Germinal center (tissue), 1 donor: ENCODE measurements at places on chromosomes 1 and 21.
A peak's percentile ranks its signal among the peaks of the same experiment; 100 is the strongest.

DNA sequence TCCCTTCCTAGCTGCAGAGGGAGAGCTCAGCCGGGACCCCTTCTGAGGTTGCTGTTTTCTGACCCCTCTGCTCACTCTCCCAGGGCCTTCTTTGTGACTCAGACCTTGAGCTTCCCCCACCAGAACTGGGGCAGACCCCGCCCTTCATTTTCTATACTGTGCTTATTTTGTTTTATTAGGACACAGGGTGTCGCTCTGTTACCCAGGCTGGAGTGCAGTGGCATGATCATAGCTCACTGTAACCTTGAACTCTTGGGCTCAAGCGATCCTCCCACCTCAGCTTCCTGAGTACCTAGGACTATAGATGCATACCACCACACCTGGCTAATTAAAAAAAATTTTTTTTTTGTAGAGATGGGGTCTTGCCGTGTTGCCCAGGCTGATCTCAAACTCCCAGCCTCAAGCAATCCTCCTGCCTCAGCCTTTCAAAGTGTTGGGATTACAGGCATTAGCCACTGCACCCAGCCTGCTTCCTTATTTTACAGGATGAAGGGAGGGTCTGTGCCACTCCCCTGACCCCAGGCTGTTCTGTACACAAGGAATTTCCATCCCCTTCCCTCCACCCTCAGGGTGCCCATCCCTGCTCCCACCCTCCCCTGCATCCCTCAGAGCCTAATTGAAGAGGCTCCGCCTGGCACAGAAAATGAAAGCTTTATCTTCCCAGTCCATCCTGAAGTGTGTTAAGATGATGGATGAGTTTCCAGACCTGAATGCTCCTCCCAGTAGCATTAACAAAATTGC, 195.2 kb upstream of the POU3F1 start:
- DNase-seq, result no peak

DNA sequence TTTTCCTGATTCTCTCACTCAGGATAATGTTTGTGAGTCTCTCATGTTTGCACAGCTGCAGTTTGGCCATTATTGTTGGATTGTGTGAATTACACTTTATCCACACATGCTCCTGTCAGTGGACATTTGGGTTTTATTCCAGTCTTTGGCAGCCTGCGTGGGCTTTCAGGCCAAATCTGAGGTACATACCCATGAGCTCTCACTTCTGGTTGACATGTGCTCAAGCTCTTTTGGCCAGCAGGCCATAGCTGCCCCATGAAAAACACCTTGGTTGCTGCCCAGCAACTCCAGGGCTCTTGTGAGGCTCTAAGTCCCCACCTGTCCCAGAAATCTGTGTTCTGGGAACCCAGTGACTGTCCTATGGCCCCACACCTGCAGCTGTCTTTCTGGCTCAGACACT, 124.5 kb upstream of the GALNT2 start:
- no peak for DNase-seq

GRCh38 chr1:14880456-14881316, 272.9 kb upstream of the TMEM51 start:
- no peak for DNase-seq

GRCh38 chr1:161350671-161351070, 17.0 kb downstream of the CFAP126 start:
- no peak for DNase-seq

GRCh38 chr1:87202922-87203655, 125.6 kb upstream of the LMO4 start:
- no peak for DNase-seq

DNA sequence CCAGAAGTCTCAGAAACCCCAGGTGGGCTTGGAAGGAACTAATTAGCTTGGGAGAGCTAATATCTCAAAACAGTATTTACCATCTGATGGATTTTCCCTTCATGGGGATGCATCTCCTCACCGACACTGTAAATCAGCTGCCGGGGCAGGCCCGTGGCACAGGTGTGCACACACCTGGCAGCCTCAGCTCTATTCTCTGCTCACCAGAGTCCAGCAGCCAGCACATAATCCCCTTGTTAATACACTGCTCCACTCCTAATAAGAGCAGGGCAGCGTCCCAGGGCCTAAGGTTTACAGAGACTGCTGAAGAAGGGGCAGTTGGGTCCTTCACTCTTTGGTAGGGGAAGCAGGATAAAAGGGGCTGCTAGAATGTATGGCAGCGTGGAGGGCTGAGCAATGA, 200.0 kb downstream of the TOMM20 start:
- no peak for DNase-seq

DNA sequence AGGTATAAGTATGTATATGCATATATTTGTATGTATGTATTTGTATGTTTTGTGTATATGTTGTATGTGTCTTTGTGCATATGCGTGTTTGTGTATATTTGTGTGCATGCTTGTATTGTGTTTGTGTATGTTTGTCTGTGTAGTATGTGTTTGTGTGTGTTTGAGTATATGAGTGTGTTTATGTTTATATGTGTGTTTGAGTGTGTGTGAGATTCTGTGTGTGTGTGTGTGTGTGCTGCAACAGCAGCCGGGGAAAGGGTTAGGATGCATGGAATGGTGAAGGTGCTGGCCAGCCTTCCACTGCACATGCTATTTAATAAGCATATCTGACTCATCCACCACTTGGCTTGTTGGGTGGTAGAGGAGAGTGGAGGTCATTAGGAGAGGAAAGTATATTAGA, 46.6 kb upstream of the RAB4A start:
- DNase-seq, result no peak

- DNase-seq, result peak; percentile 47
These were observed at the start of gene C2CD2 for GRCh38 chr21:41953831-41954653. TSS of gene C2CD2 (minus strand) at chr21:41954018. CDS start at chr21:41953648, 370 bp downstream.

DNA sequence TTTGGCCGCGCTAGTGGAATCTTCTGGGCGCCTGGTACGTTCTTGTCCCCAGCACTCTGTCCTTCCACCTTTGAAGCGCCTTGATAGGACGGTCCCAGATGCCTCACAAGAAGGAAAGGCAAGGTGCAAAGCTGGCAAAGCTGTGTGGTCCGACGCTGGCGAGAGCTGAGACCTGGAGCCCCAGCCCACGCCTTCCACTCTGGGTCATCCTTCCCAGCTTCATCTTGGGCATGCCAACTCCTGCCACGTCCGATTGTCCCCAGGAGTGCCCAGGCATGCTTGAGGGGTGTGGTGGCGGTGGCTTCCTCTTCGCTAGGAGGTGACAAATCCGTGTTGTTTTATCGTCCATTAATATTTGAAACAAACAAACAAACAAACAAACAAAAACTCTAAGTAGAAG, 123.9 kb upstream of the DPYD start:
- DNase-seq, result no peak

DNA sequence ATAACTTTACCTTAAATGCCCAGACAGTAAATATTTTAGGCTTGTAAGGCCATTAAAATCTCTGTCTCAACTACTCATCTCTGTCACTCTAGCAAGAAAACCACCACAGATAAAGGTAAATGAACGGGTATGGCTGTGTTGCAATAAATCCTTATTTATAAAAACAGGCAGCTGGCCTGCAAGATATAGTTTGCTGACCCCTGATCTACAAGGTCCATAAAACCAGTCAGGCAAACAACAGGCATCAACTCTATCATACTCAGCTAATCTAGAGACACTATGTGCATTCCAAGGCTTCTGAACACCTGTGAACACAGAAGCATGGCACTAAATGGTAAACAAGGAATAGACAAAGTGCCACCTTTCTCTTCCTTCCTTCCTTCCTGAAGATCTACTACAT, 9.7 kb downstream of the FAF1 start:
- no peak for DNase-seq

DNA sequence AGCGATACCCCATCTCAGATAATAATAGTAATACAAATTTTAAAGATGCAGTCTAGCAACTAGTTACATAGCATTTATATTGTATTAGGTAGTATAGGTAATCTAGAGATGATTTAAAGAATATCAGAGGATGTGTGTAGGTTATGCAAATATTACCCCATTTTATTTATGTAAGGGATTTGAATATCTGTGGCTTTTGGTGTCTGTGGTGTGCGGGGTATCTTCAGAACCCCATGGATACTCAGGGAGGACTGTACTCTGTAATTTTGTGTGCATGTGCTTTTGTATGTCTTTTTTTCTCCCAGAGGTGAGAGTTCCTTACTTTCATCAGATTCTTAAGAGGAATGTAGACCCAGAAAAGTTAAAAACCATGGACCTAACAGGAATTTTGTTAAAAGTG, 12.8 kb downstream of the RNF2 start:
- DNase-seq, result no peak

DNA sequence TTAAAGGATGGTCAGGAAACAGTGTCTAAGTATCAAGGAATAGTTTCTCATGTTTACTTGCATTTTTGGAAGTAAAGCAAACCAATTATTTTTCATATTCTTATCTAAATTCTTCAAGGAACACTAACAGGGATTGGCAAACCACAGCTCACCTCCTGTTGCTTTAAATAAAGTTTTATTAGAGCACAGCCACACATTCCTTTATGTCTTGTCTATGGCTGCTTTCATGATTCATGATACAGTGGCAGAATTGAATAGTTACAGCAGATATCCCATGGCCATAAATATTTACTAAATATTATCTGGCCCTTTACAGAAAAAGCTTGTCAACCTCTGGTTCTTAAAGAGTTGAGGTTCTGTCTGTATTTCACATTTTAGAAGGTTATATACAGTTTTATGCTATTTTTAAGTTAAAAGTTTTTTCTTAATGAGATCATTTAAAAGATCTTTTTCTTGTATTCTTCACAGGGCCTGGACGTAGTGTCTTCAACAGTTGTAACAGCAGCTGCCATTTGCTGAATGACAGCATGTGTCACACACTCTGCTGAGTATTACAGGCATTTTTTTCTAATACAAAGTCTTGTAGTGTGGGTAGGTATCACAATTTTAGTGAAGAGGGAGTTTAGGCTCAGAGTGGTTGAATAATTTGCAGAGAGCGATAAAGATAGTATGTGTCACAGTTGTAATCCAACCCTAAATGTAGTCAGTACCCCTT, 2.6 kb downstream of the ZNF691 start:
- no peak for DNase-seq

DNA sequence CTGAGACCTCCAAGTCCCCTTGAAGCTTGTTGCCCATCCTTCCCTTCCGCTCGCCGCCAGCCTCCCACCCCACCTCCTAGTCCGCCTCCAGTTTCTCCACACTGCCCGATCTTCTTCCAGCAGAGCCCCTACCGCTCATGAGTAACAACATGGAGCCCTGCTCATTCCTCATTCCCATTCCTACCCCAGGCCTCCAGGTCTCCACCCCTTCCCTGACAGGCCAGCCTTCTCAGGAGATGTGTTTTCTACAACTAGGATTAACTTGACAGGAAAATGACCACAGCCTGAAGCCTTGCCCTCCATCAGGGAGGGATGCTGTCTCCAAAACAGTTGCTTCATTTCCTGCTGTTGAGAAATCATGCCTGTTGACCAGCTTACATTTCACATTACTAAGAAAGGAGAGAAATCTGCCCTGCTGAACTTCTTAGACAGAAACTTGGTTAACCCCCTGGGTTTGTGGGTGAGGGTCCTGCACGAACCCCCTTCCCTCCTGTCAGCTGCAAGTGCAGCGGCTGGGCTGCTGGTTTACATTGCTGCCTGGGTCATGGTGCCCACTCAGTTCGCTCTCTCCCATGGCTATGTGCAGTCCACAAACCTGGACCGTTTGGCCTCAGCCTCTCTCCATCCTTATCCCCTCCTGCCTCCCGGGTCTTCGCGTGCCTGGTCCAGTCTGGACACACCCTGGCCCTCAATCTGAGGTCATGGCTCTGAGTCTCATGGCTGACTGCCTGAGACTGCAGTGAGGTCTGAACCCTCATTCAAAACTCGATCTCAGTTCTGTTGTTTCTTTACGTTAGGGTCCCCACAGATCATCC, 16.1 kb upstream of the CHI3L1 start:
- DNase-seq, result no peak

DNA sequence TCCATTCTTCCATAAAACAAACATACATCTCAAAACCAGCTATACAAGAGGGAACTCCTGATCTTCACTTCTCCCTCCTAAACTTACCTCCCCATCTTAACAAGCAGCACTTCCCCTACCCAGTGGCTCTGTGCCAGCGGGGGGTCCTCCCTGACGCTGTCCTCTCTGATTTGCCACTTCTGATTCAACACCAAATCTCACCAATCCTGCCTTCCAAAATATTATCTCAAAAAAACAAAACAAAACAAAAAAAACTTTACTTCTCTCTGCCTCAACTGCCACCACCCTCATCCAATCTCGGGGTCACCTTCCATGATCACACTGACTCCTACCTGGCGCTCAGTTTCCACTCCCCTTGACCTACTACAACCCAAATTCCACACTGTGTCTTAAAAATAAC, 72.8 kb downstream of the SLC45A1 start:
- DNase-seq, result no peak

DNA sequence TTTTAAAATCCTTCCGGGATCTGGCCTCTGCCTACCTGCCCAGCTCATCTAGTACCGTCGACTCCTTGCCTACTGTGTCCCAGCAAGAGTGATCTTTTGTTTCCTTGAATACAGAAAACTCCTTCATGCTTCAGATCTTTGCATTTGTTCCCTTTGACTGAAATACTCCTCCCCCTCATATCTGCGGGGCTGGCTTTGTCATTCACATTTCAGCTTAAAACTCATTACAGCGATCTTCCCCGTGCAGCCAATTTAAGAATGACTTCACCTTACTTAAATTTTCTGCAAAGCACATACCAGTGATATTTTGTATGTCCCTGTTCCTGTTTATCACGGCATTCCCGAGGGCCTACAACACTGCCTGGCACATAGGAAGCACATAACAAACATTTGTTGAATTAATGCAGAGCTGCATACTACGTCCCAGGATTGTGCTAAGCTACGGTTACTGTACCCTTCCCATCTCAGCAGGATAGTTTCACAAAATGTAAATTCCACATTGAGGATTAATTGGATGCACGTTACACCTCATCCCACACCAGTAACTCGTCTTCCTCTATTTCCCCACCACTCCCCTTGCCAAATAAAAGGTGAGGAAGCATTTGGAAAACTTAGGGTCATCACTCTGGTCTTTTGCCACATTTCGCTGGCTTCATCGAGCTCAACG, 837 bp upstream of the DESI2 start:
- DNase-seq, result no peak

DNA sequence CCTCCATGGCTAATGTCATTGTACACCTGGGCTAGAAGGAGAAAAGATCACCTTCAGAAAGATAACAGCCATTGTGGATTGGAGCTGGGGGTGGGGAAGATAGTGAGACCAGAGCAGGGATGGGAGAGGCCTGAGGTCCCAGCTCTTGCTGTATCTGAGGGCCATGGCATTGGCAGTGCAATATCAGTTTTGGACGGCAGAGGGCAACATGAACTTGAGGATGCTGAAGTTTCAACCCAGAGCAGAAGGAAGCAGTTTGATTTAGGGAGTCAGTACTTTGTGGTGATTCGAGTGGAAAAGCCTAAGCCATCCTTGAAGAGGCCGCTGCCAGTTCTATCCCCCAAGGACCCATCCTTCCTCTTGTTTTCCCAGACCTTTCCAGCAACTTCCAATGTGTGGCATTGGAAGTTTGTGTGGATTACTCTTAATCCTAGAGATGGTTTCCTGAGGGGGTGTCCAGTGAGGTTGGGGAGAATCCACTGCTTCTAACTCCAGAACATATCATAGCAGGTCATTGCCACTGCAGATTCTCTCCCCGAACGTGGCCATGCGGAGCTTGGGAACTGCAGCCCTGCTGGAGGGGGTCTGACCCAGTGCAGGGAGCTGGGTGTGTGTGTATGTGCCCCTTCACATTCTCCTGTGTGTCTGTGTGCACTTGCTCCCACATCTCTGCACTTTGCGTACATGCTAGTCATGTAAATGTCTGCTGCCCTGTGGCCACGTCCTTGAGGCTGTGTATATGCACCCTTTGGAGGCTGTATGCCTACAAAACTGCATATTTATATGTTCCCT, 24.1 kb downstream of the SLC26A9 start:
- peak; percentile 81 for DNase-seq
